ENCODE measurements at places on chromosomes 12 and 14. TPM values are rescaled to one million over a fixed set of nuclear protein-coding genes. Genes with fewer than 3 reads are reported as not detected.

DNA sequence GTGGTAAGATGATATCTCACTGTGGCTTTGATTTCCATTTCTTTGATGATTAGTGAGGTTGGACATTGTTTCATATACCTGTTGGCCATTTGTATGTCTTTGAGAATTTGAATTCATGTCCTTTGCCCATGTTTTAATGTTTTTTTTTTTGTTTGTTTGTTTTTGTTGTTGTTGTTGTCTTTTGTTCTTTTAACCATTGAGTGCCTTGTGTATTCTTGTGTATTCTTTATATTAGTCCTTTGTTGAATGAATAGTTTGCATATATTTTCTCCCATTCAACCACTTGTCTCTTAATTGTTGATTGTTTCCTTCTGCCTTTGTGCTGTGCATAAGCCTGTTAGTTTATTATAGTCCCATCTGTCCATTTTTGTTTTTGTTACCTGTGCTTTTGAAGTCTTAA lies 71.9 kb downstream of the FBXO33 start:
- H3K27me3 ChIP-seq = no peaks in the 10 kb centered on the region
- H3K4me3 ChIP-seq = no peak overlapping the region
- no peak overlapping the region for H3K27ac ChIP-seq
- DNase-seq = no peak
- H3K4me1 ChIP-seq = no peaks in the 10 kb centered on the region

GRCh38 chr14:96803958-96804357 lies 6.8 kb downstream of the VRK1 start:
- H3K27me3 ChIP-seq = peaks cover 2% of the 10 kb centered on the region
- H3K4me3 ChIP-seq = peak overlapping the region; percentile 67
- DNase-seq = no peak
- peaks cover 45% of the 10 kb centered on the region for H3K4me1 ChIP-seq
- H3K27ac ChIP-seq = peak overlapping the region; percentile 55
- 0 out of 2 replicates have a peak, but pooled peaks cover 3% of the 10 kb centered on the region for H3K36me3 ChIP-seq

The ANKRD33 gene
- not detected for total RNA-seq

DNA sequence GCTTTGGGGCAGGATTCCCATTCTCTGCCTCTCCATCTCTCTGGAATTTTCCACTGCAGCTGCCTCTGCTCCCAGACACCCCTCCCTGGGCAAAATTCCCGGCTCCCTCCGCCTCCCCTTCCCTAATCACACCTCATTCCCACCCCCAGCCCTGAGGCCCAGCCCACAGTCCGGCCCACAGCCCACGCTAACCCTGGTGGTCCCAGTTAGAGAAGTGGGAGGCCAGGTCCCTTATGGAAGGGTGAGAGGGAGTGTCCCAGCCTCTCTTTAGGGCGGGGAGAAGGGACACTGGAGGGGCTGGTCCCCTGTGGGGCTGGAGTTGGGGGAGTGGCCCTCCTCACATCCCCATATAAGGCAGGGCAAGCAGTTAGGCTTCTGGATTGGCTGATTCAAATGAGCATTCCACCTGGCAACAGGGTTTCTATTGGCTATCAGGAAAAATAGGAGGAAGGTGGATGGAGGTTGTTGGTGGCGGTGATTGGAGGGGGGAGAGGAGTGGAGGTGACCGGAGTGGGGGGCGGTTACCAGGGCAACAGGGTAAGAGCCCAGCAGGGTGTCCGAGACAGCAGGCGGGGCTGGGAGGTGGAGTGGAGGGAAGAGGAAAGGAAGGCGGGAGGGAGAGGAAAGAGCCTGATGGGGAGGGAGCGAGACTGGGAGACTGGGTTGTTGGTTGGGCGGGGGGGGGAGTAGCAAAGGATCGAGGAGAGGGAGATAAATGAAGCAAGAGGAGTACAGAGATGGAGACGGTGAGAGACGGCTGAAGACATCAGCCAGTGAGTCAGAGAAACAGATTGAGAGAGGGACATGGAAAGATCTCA lies 1.9 kb upstream of the PTMS start:
- DNase-seq = peak; percentile 99
- H3K27ac ChIP-seq = peak overlapping the region; percentile 90
- H3K27me3 ChIP-seq = peaks cover 4% of the 10 kb centered on the region
- H3K36me3 ChIP-seq = peaks cover 5% of the 10 kb centered on the region
- peak overlapping the region; percentile 77 for H3K4me3 ChIP-seq

The SDS gene
- total RNA-seq = not detected

The CLEC4C gene
- total RNA-seq = not detected

The CCDC175 gene
- total RNA-seq = not detected

- peaks cover 48% of the 10 kb centered on the region for H3K4me1 ChIP-seq
- DNase-seq = peak; percentile 47
- H3K36me3 ChIP-seq = peaks cover 6% of the 10 kb centered on the region
- H3K27ac ChIP-seq = peak within 1 kb of the TSS; percentile 97
These were observed at the start of gene SH2B3 for GRCh38 chr12:111405859-111406473. Gene SH2B3 (plus strand): TSS chr12:111405923. CDS start chr12:111418146, 12,223 bp downstream.

DNA sequence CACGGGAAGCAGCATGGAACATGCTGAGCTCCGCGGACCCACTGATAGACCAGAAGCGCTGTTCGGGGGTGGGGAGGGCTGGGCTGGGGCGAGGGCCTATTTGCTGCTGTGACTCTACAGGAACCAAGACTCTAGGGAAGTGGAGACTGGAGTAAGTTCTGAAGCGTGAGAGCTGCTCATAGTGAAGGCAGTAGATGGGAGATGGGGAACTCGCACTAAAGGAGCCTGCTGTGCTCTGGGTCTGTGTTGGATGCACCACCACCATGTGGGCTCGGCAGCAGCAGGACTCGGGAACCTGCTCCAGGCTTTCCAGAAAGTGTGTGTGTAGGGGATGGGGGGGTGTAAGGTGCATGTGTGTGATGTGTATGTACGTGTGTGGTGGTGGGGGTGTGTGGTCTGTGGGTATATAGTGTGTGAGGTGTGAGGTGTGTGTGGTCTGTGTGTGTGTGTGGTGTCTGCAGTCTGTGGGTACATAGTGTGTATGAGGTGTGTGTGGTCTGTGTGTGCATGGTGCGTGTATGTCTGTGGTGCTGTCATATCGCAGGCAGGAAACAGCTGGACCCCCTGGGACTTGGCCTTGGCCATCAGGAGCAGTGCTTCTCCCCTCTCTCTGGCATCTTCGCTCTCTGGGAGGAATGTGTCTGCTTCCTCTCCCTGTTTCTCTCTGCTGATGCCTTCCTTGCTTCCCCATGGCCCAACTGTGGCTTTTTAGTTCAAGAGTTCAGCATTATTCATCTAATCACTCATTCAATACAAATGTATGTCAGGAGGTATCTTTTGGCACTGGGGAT lies 378.9 kb downstream of the FUT8 start:
- DNase-seq = peak; percentile 74
- peaks cover 4% of the 10 kb centered on the region for H3K27me3 ChIP-seq
- H3K4me3 ChIP-seq = no peak overlapping the region

DNA sequence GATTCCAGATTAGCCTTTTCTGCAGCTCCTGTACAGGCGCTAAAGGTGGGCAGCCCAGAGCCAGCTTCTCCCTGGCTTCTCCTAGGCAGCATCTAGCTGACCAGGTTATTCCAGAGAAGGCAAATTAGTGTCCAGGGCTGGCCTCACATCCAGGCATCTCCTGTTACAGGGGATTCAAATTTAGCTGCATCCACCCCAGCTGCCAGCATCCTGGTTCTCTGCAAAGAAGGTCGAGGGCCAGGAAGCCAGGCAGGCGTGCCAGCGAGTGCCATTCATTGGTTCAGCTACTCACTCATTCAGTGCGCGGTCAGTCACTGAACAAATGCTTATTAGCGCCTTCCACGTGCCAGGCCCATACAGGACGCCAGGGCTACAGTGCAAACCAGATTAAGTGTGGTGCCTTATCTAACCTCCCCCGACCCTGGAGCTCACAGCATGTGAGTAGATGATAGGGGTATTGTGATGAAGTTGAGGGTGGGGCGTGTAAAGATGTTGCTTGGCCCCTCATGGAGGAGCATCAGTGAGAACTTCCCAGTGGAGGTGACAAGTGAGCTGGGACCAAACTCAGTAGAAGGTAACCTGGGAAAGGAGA lies 15.7 kb upstream of the FAM222A start:
- H3K36me3 ChIP-seq = no peaks in the 10 kb centered on the region
- H3K4me1 ChIP-seq = peaks cover 6% of the 10 kb centered on the region
- H3K27ac ChIP-seq = no peak overlapping the region
- H3K27me3 ChIP-seq = peaks cover 26% of the 10 kb centered on the region
- DNase-seq = no peak
- H3K4me3 ChIP-seq = no peak overlapping the region

The ESRRB gene
- total RNA-seq = not detected

DNA sequence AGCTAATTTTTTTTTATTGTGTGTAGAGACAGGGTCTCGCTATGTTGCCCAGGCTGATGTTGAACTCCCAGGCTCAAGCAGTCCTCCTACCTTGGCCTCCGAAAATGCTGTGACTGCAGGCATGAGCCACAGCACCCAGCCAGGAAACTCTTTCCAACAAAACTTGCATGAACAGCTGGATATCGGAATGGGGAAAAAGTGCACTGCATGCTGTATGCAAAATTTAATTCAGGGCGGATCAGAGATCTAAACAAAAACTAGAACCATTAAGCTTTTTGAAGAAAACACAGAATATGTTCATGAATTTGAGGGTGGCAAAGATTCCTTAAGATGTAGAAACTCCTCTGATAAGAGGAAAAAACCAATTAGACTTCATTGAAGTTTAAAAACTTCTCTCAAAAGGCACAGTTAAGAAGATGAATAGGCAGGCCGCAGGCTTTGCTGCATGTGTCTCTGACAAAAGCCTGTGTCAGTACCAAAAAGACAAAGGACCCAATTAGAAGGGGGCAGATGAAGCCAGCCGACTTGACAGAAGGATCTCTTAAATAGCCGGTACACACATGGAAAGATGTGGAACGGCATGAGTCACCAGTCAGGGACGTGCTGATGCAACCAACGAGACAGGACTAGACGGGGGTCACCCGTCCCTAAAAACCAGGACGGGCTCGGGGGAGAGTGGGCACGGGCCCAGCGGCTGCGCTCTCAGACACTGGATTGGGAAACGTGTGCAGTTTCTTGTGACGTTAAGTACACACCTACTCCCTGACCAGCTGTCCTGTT lies 34.8 kb upstream of the MMP17 start:
- no peak overlapping the region for H3K4me3 ChIP-seq
- no peaks in the 10 kb centered on the region for H3K27me3 ChIP-seq
- peaks cover 14% of the 10 kb centered on the region for H3K36me3 ChIP-seq
- DNase-seq = no peak

- H3K4me1 ChIP-seq = peaks cover 7% of the 10 kb centered on the region
- no peak for DNase-seq
- no peaks in the 10 kb centered on the region for H3K36me3 ChIP-seq
These were observed 59.0 kb downstream of the CLMN start for GRCh38 chr14:95260537-95261361.

GRCh38 chr12:13179211-13180074 lies 17.1 kb upstream of the EMP1 start:
- H3K4me3 ChIP-seq = peak overlapping the region; percentile 64
- H3K4me1 ChIP-seq = peaks cover 80% of the 10 kb centered on the region
- no peak for DNase-seq
- peak overlapping the region; percentile 82 for H3K27ac ChIP-seq
- H3K27me3 ChIP-seq = no peaks in the 10 kb centered on the region

The PAWR gene
- total RNA-seq = 55.2 TPM

The PRB2 gene
- not detected for total RNA-seq

GRCh38 chr12:5138256-5138655 lies 94.6 kb downstream of the KCNA5 start:
- H3K4me1 ChIP-seq = peaks cover 48% of the 10 kb centered on the region
- no peak overlapping the region for H3K4me3 ChIP-seq

DNA sequence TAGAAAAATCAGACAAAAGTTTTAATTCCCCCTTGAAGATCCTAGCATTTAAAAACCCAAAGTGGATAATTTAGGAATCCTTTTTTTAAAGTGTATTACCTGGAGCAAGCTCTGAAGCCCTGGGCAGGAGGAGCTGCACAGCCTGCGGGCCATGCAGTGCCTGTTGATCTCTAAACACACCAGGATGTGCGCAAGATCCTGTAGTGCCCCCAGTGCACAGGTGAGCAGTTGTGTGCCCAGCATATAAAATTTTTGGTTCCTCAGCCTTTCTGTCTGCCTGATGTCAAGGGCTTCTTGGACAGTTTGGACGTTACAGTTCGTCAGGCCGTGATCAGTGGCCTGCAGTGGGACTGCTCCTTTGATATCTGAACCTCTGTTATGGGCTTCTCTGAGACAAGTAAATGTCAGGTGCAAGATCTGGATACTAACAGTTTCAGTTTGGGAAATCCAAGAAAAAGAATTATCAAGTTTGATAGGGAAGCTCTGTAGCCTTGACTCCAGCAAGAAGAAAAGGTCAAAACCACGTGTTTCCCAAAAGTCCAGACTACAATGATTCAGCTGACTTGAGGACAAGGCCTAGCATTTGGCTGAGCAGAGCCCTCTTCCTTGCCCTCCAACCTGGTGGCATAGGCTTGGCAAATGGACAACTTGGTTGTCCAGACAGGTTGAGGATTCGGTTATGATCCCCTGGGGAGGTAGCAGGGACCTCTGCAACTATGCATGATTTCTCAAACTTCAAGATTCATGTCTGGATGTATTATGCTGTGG lies 1.0 kb downstream of the ATXN7L3B start:
- H3K27ac ChIP-seq = peak overlapping the region; percentile 100
- DNase-seq = no peak
- peak overlapping the region; percentile 99 for H3K4me3 ChIP-seq
- peaks cover 44% of the 10 kb centered on the region for H3K4me1 ChIP-seq
- H3K27me3 ChIP-seq = no peaks in the 10 kb centered on the region

GRCh38 chr12:89393551-89394121 lies 41.3 kb upstream of the DUSP6 start:
- no peak for DNase-seq
- H3K27ac ChIP-seq = no peak overlapping the region
- H3K4me3 ChIP-seq = no peak overlapping the region
- H3K4me1 ChIP-seq = peaks cover 28% of the 10 kb centered on the region

- no peaks in the 10 kb centered on the region for H3K4me1 ChIP-seq
- H3K4me3 ChIP-seq = no peak overlapping the region
- H3K27me3 ChIP-seq = no peaks in the 10 kb centered on the region
- H3K27ac ChIP-seq = no peak overlapping the region
These were observed 33.9 kb downstream of the DNAL1 start for GRCh38 chr14:73678698-73679097.

DNA sequence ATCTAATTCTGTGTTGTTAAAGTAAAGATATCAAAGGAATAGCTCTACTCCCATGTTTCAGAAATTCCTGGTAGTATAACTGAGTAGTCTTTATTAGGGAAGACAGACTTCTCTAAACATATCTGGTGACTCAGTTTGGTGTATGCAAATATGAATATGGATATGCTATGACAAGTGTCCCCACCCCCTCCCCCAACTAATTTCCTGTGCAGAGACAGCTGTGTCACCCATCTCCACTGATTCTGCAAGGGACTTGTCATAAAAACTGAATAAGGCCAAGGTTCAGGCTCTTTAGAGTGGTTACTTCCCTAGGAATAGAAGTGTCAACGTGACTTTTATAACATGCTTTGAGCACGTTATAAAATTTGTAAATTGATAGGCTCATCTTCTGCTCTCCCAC lies 429.1 kb downstream of the DAD1 start:
- no peaks in the 10 kb centered on the region for H3K36me3 ChIP-seq
- H3K4me3 ChIP-seq = no peak overlapping the region
- DNase-seq = no peak
- peaks cover 6% of the 10 kb centered on the region for H3K27me3 ChIP-seq

- H3K4me1 ChIP-seq = peaks cover 41% of the 10 kb centered on the region
- peak overlapping the region; percentile 79 for H3K27ac ChIP-seq
- H3K4me3 ChIP-seq = peak overlapping the region; percentile 88
- peaks cover 6% of the 10 kb centered on the region for H3K27me3 ChIP-seq
These were observed 1.2 kb downstream of the SOCS2 start for GRCh38 chr12:93573552-93574223.

Data from HFFc6 (cell line).